ENCODE measurements at places on chromosomes 3 and 15.

- no peak for DNase-seq
Observed at GRCh38 chr15:51938286-51938685, 33.3 kb downstream of the LEO1 start.

GRCh38 chr3:170524073-170524472, 61.8 kb downstream of the SLC7A14 start:
- no peak for DNase-seq

- DNase-seq = no peak
Observed at GRCh38 chr3:65190111-65190510, 502.3 kb upstream of the ADAMTS9 start.

DNA sequence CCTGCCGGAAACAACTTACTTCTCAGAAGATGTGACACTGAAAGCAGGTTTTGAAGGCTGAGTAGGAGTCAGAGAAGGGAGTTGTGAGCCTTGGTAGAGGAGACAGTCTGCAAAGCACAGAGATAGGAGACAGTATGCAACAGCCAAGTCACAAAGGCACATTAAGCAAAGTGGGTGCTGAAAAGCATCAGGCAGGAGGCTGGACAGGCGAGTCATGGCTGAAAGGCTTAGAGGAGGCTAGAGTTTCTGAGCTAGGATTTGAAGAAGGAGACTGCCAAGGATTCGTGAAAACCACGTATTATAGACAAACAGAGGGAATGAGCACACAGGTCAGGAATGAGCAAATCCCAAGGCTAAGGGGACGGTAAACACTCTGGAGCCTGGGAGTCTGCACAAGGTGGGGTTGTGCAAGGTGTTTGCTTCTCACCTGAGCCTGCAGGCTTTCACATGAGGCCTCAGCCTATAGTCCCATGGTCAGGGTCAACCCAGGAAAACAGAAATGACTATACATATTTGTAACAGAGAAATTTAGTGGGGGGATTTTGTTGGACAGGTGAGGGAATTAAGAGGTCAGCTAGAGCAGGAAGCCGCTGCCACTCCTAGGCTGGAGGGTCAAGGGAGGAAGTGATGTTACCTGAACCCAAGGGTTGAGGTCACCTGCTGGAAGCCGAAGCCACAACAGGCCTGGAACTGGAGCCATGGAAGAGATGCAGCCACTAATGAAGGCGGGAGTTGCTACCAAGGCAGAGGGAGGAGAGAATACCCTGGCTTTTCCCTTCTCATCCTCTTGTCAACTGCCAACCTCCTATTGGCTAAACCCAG, 23.1 kb upstream of the TRIM71 start:
- DNase-seq = no peak

DNA sequence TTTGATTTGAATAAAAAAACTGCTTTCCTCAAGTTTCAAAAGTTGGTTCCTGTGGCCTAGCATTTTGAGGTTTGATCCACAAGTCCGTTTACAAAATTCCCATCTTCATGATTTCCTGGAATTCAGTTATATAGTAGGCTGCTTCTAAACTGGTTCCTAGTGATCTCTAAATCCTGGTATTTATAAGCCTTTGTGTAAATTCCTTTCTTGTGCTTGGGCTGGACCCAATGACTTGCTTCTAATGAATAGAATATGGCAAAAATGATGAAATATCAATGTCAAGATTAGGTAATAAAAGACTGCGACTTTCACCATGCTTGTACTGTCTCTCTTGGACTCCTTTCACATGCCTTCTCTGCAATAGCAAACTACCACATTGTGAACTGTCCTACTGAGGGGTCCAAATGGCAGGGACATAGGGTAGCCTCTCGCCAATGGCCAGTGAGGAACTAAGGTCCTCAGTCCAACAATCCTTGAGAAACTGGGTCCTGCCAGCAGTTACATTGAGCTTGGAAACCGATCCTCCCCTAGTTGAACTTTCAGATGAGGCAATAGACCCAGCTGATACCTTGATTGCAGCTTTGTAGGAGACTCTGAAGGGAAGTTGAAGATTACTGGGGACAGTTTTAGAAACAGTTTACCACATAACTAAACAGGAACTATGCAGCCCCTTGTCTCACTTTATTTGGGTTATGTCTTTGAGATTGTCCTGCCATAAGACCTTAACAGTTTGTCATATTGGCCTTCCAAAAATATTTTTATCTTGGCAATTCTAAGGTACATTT, 303.9 kb upstream of the TBC1D5 start:
- DNase-seq = no peak

GRCh38 chr3:61927332-61927731, 366.0 kb downstream of the PTPRG start:
- no peak for DNase-seq

- DNase-seq = no peak
Observed at GRCh38 chr3:149186219-149186618, 35.4 kb downstream of the CP start.

DNA sequence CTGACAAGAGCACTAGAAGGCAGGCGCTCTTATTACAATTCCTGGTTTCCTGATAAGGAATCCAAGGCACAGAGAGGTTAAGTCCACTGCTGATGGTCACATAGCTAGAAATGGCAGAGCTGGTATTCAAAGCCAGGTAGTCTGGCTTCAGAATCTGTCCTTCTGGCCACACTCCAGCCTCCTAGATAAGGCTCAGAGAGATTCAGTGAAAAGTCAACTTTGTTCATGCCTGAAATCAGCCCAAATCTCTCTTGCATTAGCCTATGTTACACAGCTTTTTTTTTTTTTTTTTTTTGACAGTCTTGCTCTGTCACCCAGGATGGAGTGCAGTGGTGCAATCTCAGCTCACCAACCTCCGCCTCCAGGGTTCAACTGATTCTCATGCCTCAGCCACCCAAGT, 21.1 kb upstream of the CMTM8 start:
- no peak for DNase-seq

- no peak for DNase-seq
Observed at GRCh38 chr3:193237030-193237429, 4.0 kb upstream of the PLAAT1 start.

DNA sequence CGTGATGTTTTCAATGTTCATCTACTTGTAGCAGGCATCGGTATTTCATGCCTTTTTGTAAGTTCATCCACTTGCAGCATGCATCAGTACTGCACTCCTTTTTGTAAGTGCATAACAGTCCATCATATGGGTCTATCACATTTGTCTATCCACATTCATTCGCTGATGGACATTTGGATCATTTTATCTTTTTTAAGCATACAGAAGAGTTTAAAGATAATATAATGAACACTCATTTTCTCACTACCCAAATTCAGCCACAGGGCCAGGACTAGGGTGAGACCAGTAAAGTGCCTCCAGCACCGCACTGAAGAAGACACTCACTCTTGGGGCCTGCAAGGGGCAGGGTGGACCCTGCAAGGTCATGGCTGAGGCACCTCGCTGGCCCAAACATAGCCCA, 309.6 kb downstream of the UACA start:
- no peak for DNase-seq

DNA sequence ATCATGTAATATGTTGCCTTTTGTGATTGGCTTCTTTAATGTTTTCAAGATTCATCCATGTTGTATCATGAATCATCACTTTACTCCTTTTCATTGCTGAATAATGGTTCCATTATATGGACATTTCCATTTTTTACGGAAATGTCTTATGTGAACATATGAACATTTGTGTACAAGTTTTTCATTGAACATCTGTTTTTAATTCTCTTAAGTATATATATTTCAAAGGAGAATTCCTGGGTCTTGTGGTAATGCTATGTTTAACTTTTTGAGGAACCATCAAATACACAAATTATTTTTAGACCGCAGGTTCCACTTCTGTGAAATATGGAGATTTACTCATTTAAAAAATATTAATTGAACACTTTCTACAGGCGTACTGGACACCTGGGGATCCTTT, 85.7 kb downstream of the ARIH1 start:
- no peak for DNase-seq

DNA sequence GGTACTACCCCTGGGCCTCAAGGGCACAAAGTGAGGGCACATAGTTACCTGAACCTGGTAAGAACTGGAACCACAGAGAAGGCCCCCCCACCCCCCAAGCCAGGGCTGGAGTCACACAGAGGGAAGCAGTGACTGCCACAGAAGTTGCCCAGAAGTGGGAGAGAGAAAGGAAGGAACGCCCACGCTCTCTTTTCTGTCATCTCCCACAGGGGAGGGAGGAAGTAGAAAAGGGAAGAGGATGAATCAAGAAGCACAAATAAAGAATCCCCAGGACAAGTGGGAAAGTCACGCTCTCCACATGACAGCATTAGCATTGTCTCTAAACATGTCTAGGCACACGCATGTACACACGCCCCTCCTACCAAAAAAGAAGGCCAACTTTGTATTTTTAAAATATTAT, 114.7 kb upstream of the FRMD4B start:
- no peak for DNase-seq

- DNase-seq = no peak
Observed at GRCh38 chr3:127349501-127350171, 61.8 kb upstream of the PRR20G start.

- no peak for DNase-seq
Observed at GRCh38 chr3:38116471-38117162, 20.3 kb downstream of the ACAA1 start.

GRCh38 chr3:157369727-157370421, 66.8 kb upstream of the PTX3 start:
- DNase-seq = no peak

DNA sequence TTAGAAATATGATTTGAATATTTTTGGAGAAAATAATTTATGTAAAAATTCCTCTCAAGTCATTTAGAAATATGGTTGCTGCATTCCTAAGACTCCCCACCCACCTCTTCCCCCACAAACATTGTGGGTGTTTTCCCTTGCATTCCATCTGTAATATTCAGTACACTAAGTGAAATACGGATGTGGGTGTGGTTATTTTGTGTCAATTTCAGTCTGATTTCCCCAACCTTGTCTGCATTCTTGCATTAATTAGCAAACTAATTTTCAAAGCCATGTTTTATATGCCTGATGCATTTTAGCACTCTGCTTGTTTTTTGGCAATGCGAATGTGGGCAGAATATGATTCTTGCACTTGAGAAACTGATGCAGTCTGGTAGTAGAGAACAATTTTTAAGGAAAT, 408.3 kb upstream of the RGMA start:
- no peak for DNase-seq

- DNase-seq = no peak
Observed at GRCh38 chr15:73568564-73569280, 64.5 kb downstream of the NPTN start.

GRCh38 chr3:46892285-46893145, 15.0 kb downstream of the PTH1R start:
- no peak for DNase-seq

- DNase-seq = no peak
Observed at GRCh38 chr3:2968475-2968874, 141.7 kb downstream of the IL5RA start.

DNA sequence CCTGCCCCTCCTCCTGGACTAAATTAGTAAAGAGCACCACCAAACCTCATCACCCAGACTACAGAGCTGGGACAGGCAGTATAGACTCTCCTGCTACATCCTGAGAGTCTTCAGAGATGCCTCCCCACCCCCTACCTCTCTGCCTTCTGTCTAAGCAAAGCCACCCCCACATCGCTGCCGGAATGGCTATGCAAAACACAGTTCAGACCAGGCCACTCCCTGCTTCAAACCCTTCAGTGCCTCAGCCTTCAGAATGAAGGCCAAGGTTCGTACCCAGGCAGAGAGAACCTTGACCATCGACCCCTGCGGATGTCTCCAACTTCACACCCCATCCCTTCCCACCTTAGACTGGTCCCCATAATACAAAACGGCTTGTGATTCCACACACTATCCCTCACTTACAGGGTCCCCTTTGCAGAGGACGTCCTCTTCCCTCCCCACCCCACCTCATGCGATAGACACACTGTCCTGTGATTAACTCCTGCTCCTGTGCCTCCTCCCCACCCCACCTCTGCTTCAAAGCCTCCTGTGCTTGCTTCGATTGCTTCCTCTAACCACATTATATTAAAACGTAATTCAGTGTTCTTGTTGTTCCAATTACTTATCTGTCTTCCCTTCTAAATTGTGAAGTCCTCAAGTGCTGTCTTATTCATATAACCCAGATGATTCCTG, 175.3 kb downstream of the UACA start:
- DNase-seq = no peak

- DNase-seq = no peak
Observed at GRCh38 chr3:72800869-72801268, 47.4 kb downstream of the SHQ1 start.

DNA sequence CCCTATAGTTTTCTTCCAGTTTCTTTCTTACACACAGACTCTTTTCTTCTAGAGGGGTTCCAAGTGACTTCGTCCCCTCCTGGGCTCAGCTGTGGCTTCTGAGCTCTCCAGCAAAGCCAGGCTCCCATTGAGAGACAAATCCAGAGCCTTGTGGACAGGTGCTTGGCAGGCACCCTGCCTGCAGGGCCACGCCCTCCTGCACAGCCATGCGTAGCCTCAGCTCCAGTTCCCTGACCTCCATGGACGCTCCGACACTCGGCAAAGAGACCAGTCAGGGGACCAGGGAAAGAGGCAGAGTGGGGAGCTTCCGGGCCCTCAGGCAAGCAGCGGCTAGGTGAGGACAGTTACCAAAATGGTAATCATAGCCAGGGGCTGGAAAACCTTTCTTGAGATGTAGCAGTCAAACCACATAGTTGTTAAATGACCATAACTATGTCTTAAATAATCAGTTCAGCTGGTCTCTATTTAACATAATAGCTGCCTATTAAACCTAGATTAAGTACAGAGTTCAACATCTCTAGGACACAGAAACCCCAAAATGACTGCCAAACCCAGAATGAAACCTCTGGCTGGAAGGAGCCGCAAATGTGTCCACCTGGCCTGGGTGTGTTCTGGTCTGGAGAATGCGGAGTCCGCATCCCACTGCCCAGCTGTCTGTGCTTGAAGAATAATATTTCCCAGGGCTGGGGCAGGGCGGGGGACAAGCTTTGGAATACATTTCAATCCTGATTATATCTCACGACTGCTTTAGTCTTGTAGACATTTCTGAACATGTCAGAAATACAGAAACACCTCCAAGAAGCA, 69.3 kb upstream of the RGMA start:
- no peak for DNase-seq

DNA sequence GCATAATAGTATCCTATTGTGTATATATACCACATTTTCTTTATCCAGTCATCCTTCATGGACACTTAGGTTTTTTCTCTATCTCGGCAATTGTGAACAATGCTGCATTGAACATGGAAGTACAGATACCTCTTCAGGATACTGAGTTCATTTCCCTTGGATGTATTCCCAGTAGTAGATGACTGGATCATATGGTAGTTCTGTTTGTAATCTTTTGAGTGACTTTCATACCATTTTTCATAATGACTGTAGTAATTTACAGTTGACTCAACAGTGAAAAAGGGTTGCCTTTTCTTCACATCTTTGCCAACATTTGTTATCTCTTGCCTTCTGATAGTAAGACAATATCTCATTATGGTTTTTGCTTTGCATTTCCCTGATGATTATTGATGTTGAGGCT, 21.8 kb downstream of the MYH15 start:
- DNase-seq = no peak

DNA sequence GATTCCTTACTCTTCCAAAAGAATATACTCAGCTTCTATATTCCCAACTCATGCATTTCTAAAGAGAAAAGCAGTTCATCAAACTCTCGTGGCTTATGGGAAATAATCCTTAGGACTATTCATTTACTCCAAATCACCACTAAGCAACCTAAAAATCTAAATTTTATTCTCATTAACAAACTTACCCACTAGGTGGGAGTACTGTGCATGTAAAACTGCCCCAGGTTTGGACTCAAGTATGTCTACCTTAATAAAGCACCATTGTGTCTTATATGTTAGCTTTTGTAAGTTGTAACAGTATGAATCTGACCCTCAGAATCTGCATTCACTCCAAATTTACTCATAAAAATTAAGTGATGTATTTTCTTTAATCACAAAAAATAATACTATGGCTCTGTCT, 25.3 kb downstream of the RAD18 start:
- no peak for DNase-seq
